Right renal cortex interstitium (tissue), 3 donors: ENCODE measurements at places on chromosomes 6 and 20. TPM values are rescaled to one million over a fixed set of nuclear protein-coding genes. Genes with fewer than 3 reads are reported as not detected.

Gene PAK1IP1
- 26.0 TPM for polyA plus RNA-seq

Gene LEMD2
- 60.8 TPM for polyA plus RNA-seq

Gene RNF39
- polyA plus RNA-seq = 1.5 TPM

Gene SAMD5
- polyA plus RNA-seq = 14.9 TPM

Gene ANGPT4
- 0.15 TPM for polyA plus RNA-seq

Gene SCUBE3
- polyA plus RNA-seq = 43.1 TPM

Gene DEF6
- polyA plus RNA-seq = 3.3 TPM

Gene RIMS4
- 0.61 TPM for polyA plus RNA-seq

Gene GLP1R
- 0.65 TPM for polyA plus RNA-seq

Gene SOX18
- 6.5 TPM for polyA plus RNA-seq

Gene TREML1
- 0.72 TPM for polyA plus RNA-seq

Gene CDH26
- polyA plus RNA-seq = 0.44 TPM

Gene SNX3
- polyA plus RNA-seq = 248 TPM

Gene IL17F
- polyA plus RNA-seq = 0.33 TPM

Gene TFAP2A
- 25.5 TPM for polyA plus RNA-seq

Gene DEFB113
- polyA plus RNA-seq = not detected

Gene LAMA5
- polyA plus RNA-seq = 72.5 TPM

Gene SLC25A27
- 31.1 TPM for polyA plus RNA-seq

Gene LSM14B
- polyA plus RNA-seq = 50.2 TPM

Gene ZSCAN23
- 16.1 TPM for polyA plus RNA-seq

Gene TNFRSF21
- polyA plus RNA-seq = 35.2 TPM

Gene PLEKHG1
- 34.1 TPM for polyA plus RNA-seq

Gene DDO
- polyA plus RNA-seq = 1.2 TPM

Gene AGPAT4
- polyA plus RNA-seq = 19.4 TPM

Gene SFTA2
- polyA plus RNA-seq = 0.29 TPM

Gene BYSL
- polyA plus RNA-seq = 31.9 TPM

Gene GCNT2
- 17.0 TPM for polyA plus RNA-seq

Gene SNTA1
- 9.8 TPM for polyA plus RNA-seq

Gene MUC22
- polyA plus RNA-seq = not detected

Gene PPIL6
- polyA plus RNA-seq = 19.9 TPM

Gene LINC00237
- not detected for polyA plus RNA-seq

Gene TUBE1
- polyA plus RNA-seq = 27.9 TPM

Gene SGK2
- polyA plus RNA-seq = 32.8 TPM
